ENCODE measurements at places on chromosomes 1 and 21. TPM values are rescaled to one million over a fixed set of nuclear protein-coding genes. Genes with fewer than 3 reads are reported as not detected.

DNA sequence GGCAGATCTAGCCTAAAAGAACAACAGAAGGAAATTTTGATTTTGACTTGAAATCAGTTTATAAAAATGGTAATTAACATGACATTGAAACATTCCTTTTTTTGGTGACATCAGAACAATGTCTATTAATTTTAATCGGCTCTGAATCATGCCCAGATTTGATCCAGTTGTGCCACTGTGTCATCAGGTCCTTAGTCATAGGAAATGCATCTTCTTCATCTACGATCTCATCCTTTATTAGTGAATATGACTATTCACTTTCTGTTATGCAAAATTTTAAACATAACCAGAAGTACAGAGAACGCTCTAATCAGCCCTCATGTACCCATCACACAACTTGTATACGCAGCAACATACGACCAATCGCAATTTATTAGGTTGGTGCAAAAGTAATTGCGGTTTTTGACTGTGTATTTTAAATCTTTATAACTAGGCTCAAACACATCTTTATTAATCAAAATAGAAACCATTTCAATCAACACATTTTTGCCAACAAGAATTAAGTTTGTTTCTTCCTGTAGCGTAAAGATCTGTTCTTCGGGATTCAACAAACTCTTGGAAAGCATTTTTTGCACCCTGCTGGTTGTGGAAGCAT lies 40.3 kb upstream of the TLR5 start:
- no peak overlapping the region for H3K4me3 ChIP-seq
- H3K36me3 ChIP-seq: no peaks in the 10 kb centered on the region
- H3K27ac ChIP-seq: no peak overlapping the region
- no peaks in the 10 kb centered on the region for H3K27me3 ChIP-seq

DNA sequence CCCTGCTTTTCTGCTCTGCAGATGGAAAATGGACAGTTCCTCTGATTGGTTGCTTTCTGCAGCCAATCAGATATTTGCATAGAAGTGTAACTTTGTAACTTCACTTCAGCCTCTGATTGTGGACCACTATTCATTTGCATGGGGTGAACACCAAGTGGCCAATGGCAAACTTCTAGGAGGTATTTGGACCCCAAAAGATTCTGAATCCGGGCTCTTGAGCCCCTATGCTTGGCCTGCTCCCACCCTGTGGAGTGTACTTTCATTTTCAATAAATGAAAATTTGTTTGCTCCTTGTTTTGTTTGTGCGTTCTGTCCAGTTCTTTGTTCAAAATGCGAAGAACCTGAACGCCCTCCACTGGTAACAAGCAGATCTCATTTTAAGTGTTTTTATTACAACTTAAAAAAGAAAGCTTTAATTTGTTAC lies 6.4 kb upstream of the GSTM4 start:
- H3K4me3 ChIP-seq: no peak overlapping the region
- H3K27ac ChIP-seq: no peak overlapping the region
- no peaks in the 10 kb centered on the region for H3K4me1 ChIP-seq
- DNase-seq: no peak

DNA sequence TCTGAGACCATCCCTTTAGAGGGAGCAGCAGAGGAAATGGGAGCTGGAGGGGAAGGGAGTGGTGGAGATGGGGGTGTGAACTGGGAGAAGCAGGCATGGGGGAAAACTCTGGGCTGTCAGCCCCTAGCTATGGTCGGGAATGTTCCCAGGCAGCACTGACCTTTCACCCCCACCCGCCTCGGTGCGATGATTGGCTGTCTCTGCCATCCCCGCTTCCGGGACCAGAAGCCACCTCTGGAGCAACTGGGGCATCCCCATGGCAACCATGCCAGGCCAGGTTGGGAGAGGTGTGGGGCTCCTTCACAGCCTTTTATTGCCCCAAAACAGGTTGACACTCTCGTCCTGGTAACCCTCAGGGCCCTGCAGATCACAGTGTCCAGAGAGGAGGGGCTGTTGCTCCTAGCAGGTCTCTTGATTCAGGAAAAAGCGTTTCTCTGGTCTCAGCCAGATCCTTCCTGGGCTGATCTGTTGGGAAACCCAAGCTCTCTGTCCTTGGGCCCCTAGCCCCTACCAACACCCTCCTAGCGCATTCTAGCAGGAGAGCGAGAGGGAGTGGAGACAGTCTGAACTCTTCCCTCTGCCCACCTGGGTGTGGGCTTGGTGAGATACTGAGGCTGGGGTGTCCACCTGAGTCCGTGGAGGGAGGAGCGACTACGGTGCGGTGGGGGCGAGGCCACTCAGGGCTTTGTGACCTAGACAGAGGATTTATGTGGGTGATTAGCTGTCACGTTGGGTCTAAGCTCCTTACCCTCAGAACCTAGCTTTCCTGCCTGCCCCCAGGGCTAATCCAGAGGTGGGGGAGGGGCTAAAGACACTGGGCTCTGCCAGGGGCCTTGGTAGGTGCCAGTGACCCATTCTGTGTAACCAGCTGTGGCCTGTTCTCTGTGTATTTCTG lies 12.2 kb upstream of the SLC6A9 start:
- H3K36me3 ChIP-seq: no peaks in the 10 kb centered on the region
- no peak overlapping the region for H3K4me3 ChIP-seq
- H3K4me1 ChIP-seq: no peaks in the 10 kb centered on the region
- no peak for DNase-seq

GRCh38 chr1:40315795-40316594 lies 1.1 kb downstream of the COL9A2 start:
- no peaks in the 10 kb centered on the region for H3K36me3 ChIP-seq
- H3K27me3 ChIP-seq: peaks cover 11% of the 10 kb centered on the region
- H3K27ac ChIP-seq: no peak overlapping the region
- peak overlapping the region; percentile 77 for H3K4me3 ChIP-seq
- DNase-seq: no peak
- H3K4me1 ChIP-seq: peaks cover 51% of the 10 kb centered on the region

PIP5K1A gene
- total RNA-seq: 41.7 TPM
